Stimulated activated CD8-positive, alpha-beta memory T cell treated with anti-CD3 and anti-CD28 coated beads, Interleukin-4, amount 100 ng/mL, for 1 hour (primary cell): ENCODE measurements at places on chromosomes 13 and 19.
A peak's percentile ranks its signal among the peaks of the same experiment; 100 is the strongest.

DNA sequence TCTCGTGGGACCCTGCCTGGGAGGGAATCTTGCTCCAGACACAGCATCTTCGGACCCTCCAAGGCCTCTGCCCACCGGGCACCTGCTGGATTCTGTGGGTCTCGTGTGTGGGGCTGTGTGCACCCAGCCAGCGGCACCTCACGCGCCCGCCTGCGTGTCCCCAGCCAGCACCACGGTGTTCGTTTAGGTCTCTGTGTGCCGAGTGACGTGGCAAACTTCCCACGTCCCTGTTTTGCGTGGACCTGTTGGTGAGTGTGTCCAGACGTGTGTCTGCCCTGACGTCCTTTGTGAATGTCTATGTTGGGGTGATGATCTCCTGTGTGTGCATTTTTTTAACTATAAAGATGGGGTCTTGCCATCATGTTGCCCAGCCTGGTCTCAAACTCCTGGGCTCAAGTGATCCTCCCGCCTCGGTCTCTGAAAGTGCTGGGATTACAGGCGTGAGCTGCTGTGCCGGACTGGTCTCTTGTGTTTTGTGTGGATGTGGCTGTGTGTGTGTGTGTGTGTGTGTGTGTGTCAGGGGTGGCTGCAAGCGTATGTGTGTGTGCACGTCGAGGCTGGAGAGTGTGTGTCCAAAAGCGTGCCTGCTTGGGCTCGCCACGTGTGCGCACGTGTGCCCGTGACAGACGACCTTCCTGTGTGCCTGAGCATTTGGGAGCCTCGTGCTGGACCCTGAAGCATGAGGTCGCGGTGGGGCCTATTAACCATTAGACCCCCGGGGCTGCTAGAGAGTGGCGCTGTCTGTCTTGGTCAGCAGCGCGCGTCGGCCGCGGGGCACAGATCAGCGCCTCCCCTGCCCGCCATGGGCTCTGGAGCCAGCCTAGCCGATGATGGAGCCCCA, 15.7 kb downstream of the ARID3A start:
- no peak for DNase-seq

DNA sequence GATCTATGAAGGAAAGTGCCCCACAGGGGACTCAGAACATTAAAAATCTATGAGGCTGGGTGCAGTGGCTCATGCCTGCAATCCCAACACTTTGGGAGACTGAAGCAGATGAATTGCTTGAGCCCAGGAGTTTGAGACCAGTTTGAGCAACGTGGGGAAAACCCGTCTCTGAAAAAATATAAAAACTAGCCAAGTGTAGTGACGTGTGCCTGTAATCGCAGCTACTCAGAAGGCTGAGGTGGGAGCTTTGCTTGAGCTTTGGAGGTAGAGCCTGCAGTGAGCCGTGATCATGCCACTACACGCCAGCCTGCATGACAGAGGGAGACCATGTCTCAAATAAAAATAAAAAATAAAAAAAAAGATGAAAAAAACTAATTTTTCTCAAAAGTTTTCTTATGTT, 1070.6 kb downstream of the PCDH9 start:
- no peak for DNase-seq

- DNase-seq, result no peak
Measured at GRCh38 chr19:47450478-47450877, 21.2 kb downstream of the SLC8A2 start.

DNA sequence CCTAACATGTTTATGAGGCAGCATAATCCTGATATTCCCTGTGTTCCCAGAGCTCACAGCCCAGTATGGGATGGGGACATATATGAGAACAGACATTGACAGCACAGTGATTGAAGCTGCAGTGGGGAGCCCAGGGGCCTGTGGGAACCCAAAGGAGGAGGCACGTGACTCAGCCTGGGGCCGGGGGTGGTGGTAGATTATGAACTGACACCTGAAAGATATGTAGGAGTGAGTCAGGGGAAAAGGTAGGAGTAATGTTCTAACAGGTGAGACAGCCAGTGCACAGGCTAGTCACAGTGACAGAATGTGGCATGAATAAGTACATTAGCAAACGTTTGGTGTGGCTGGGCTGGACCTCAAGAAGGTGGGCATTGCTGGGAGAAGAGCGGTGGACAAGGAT, 29.0 kb downstream of the CKM start:
- no peak for DNase-seq

DNA sequence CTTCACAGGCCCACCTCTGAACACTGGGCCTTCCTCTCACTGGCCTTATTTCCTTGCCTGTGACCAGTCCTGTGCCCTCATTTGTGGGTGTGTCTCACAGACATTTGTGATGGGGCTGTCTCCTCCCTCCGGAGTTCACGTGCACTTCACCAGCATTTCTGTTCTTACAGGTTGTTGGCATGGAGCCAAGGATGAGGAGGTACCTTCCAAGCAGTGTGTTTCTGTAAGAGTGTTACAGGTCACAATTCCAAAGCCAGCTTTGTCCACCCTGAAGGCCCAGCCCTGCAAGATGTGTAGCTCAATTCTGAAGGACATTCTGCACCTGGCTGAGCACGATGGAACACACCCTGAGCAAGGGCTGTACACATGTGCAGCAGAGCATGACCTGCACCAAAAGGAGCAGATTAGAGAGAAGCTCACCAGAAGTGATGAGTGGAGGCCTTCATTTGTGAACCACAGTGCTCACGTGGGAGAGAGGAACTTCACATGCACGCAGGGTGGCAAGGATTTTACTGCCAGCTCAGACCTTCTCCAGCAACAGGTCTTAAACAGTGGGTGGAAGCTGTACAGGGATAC, 8.1 kb downstream of the ZNF749 start:
- DNase-seq, result no peak

- no peak for DNase-seq
Measured at GRCh38 chr13:52070929-52071523, 46.5 kb downstream of the UTP14C start.

GRCh38 chr19:17504030-17504429, 7.4 kb upstream of the PGLS start:
- DNase-seq, result no peak

DNA sequence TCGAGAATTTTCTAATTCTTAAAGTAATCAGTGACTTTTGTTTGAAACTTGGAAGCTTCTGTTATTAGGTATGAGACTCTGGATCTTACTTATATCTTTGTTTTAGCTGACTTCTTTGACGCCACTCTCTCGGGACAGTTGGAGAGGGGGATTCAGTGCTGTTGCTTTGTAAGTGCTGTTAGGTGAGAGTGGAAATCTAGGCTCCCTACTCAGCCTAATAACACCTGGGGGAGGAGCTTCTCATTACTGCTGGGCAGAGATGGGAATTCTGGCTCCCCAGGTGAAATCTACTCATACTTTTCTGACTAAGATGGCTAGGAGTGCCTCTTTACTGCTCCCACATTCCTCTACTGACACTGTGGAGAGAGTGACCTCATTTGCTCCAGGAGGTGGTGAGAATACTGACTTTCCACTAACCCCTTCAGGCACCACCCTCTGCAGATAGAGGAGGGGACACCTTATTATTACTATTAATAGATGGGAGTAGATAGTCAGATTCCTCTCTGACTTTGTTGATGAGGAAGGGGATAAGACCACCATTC, 324.9 kb upstream of the SPRY2 start:
- no peak for DNase-seq

DNA sequence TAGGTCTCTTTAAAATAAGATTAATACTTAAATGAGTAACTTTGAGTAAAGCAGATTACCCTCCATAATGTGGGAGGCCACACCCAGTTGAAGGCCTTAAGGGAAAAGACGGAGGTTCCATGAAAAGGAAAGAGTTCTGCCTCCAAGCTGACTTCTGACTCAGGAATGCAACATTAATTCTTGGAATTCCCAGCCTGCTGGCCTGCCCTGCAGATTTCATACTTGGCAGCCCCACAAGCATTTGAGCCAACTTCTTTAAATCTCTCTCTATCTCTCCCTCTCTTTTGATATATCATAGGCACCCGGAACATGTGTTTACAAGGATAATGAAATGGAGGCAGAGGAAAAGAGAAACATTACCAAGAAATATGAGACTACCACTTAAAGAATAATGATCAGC, 902.3 kb upstream of the MIR17HG start:
- no peak for DNase-seq

GRCh38 chr13:20686167-20686566, 17.3 kb upstream of the IL17D start:
- DNase-seq, result no peak

DNA sequence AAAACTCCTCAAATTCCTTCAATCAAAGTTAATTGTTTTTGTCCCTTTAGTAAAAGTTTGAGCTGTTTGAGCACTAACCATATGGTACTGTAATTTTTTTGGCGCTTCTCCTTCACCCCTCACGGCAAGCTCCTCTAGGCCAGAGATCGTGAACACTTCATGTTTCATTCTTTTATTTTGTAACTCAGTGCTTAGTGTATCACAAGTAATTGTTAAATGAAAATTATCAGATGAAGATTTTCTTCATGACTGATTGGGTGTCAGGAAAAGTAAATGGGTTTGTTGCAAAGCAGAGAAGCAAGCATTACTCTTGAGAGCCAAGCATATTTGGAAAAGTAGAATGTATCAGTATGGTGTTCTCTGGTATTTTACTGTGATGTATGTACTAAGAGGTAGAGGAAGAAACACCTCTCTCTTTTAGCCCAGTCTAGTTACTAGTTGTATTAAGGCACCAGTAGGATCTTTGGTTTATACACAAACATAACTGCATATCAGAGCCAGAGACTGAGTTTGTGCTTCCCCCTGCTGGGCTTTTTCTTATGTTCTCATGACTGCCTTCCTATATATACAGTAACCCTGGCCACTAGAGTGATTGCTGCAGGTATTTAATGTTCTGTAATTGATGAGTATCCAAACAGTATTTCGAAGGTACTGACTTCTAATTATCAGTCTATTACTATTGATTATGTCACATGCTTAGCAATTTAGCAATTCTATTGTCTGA, 202.3 kb upstream of the KLHL1 start:
- no peak for DNase-seq

GRCh38 chr13:35808846-35809245, 322.3 kb downstream of the DCLK1 start:
- no peak for DNase-seq

DNA sequence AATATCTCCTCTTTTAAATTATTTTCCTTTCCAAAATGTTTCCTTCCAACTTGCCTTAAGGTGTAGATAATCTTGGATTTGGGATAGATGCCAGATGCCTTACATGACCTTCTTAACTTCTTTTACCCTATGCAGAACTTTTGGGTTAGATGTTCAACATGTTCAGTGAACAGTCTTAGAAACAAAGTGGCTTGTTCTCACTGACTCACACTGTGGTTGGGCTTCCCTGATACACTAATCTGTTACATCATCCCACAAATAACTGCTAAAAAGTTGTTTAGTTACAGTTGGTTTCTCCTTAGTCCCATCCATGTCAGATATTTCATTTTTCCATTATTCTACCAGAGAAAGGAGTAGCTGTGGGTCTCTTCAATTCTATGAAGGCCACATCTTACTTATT, 2638.2 kb downstream of the PCDH9 start:
- no peak for DNase-seq

DNA sequence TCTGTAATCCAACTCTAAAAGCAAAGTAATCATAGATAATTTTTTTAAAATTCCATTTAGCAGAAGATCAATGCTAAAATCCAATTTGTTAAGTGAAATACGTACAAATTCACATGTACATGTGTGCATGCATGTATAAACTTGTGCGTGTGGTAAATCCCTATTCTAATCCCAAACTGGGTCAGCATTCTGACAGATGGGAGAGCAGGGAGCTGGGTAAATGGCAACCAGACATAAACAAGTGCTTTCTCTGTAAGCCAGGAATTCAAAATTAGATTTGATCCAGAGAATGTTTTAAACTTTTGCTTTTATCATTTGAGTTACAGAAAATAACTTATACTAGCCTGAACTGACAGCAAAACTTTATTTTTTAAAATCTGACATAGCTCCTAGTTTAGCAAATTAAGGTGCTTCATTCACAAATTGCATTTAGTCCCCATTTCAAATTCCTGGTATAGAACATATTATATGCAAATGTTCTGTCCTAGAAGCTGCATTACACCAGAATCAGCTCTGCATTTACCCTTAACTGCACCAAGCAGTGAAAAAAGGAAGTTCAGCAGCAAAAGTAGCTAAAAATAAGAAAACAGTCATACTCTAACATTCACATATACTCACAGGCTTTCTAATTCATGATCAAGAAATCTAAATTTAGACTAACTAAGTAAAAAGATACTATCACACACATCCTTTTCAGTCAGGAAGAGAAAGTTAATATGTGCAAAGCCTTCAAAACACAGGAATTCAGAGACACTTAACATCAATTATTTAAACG, 32.6 kb downstream of the UBL3 start:
- no peak for DNase-seq

GRCh38 chr19:10551698-10552301, 8.1 kb downstream of the ATG4D start:
- DNase-seq, result no peak

DNA sequence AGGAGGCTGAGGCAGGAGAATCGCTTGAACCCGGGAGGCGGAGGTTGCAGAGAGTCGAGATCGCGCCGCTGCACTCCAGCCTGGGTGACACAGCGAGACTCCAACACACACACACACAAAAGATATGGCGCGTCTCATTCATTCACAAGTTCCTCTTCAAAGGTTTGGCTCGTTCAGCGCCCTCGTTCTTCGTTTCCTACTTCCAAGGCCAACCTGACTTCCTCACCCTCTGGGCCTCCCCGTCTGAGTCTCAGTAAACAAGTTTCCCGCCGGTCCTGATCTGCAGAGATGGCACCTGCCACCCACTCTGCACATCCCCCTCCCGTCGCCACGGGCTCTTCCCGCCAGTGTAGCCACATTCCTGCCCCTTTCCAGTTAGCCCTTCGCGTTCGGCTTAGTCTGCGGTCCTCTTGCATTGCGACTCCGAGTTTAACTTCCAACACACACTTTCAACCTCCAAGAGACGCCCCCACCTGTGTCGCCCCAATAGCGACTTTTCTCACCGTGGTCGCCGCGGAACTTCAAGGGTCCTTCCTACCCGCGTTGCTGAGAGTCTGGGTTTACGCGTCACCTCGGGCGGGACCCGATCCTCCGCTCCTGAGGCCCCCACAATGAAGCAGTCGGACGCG, 1.3 kb upstream of the BSG start:
- DNase-seq, result no peak

- DNase-seq, result no peak
Measured at GRCh38 chr13:28494778-28495537, at the start of gene FLT1. Gene FLT1, minus strand, starts transcription at chr13:28495128. Its CDS starts 285 bp downstream, at chr13:28494843.

- no peak for DNase-seq
Measured at GRCh38 chr19:33661336-33661735, 39.6 kb downstream of the CHST8 start.

DNA sequence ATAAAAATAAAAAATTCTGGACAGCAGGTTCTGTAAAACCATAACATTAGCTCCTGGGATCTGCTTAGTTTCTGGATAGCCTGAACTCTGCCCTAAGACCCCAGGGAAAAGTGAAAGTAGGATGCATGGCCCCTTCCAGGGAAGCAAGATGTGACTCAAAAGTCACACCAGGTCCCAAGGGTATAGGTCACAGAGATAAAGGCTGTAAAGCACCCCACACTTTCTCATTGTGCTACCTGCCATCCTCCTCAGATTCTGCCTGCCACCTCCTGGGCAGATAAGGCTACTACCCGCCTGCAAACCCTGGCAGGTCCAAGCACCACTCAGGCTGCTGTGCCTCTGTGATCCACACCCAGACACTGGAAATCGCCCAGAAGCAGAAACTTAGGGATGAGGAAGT, 20.6 kb downstream of the FFAR2 start:
- peak; percentile 27 for DNase-seq

- no peak for DNase-seq
Measured at GRCh38 chr13:113086991-113087922, 18.3 kb upstream of the F7 start.

GRCh38 chr13:51807041-51807440, 3.1 kb upstream of the DHRS12 start:
- no peak for DNase-seq
